ENCODE measurements at places on chromosomes 12 and 14.

DNA sequence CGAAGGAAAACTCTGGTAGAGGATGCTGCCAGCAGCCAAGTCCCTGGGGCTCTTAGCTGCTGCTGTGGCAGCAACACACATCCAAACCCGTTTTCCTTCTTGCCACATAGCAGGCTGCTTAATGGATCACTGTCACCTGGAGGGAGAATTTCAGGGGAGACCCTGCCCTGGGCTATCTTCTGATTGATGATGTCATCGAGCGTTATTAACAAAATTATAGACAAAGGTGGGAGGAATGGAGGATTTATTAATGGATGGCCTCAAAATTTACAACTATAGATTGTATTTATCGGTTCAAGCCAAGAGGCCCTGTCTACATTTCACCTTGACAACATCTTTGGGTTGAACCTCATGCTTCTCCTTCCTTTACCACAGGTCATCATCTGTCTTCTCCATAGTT is 120.8 kb upstream of the PZP start:
- DNase-seq: no peak

- DNase-seq: no peak
These were observed 77.3 kb upstream of the CNTN1 start for GRCh38 chr12:40614923-40615322.

GRCh38 chr12:105069936-105070702 is 14.1 kb downstream of the ALDH1L2 start:
- no peak for DNase-seq

DNA sequence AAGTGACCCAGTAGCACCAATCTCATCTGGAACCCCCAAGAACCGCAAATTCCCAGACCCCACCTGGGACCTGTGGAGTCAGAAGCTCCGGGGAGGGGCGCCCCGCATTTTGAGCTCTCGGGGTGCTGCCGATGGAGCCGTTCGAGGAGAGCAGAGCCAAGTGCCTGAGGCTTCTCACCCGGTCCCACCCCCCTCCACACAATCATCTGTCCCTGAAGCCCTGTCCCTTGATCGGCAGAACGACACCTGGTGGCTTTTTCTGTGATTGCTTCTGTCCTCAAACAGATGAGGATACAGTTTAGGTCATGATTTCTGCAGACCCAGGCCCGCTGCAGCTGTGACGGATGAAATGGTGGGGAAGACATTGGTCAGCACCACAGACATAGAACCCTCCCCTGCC is 74.7 kb downstream of the NOC4L start:
- DNase-seq: no peak

- no peak for DNase-seq
These were observed 6.7 kb upstream of the FAM222A start for GRCh38 chr12:109706747-109707469.
